IPS DF 6.9 (cell line): ENCODE measurements at places on chromosomes 11 and 22.
A peak's percentile ranks its signal among the peaks of the same experiment; 100 is the strongest.

- no peaks in the 10 kb centered on the region for H3K4me1 ChIP-seq
- DNase-seq = no peak
- H3K27ac ChIP-seq = no peak overlapping the region
- peaks cover 14% of the 10 kb centered on the region for H3K36me3 ChIP-seq
- no peaks in the 10 kb centered on the region for H3K27me3 ChIP-seq
Measured at GRCh38 chr22:31707519-31707918, 42.4 kb downstream of the PRR14L start.

DNA sequence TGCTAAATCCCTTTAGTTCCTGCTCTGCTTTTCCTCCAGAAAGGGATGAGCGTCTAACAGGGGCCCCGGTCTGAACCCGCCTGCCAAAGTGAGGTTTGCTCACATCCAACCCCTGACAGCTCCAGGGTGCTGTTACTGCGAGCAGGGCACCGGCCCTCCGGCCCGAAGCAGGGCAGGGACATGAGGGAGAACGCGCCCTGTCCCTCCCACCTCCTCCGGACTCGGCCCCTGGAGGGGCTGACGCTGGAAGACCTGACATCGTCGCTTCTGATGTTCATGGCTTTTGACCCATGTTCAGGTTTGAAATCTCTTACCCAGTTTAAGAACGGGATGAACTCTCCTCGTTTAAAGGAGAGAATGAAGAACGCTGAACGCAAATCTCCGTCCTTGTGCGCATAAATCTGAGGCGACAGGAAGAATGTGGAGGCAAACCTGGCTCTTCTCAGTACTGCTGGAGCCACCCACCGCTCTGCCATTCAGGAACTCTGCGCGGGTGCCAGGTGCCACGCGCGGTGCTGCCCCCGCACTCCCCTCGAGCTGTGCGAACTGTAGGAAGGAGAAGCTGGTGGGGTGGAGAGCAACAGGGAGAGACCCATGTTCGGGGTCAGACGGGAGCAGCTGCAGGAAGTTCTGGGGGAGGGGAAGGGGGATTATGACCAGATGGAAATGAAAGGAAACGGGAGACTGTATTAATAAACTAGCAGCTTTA is 826 bp upstream of the EEF1G start:
- H3K4me1 ChIP-seq = peaks cover 2% of the 10 kb centered on the region; the same call in 1 of the 2 replicates
- H3K27me3 ChIP-seq = no peaks in the 10 kb centered on the region
- H3K4me3 ChIP-seq = peak overlapping the region; percentile 57; the same call in 1 of the 2 replicates
- no peak overlapping the region for H3K27ac ChIP-seq

DNA sequence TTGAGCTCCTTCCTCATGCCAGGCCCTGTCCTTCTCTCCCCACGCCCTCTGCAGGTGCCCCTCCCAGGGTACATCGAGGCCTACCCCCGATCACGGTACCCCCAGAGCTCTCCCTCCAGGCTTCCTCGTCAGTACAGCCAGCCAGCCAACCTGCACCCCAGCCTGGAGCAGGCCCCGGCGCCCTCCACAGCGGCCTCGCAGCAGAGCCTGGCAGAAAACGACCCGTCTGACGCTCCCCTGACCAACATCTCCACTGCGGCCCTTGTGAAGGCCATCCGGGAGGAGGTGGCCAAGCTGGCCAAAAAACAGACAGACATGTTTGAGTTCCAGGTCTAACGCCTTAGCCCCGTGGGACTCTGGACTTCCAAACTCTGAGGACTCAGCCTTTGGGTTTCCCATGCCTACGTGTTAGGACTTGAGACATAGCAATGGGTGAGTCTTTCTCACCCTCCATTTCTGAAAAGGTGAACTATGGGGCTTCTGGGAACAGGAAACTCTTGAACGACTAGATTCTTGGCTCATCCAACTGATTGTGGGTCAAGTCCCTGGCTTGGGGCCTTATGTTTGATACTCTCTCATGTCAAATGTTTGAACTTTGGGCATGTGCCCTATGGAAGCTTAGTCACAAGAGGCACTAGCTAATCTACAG is 32.7 kb downstream of the C11orf91 start:
- H3K4me1 ChIP-seq = peaks cover 7% of the 10 kb centered on the region; the same call in 1 of the 2 replicates
- no peak overlapping the region for H3K4me3 ChIP-seq
- H3K27ac ChIP-seq = no peak overlapping the region
- H3K36me3 ChIP-seq = no peaks in the 10 kb centered on the region
- no peaks in the 10 kb centered on the region for H3K27me3 ChIP-seq

GRCh38 chr22:29275167-29275566 is 7.1 kb downstream of the EWSR1 start:
- no peak overlapping the region for H3K4me3 ChIP-seq
- H3K36me3 ChIP-seq = peaks cover 38% of the 10 kb centered on the region; the same call in 1 of the 2 replicates
- H3K4me1 ChIP-seq = no peaks in the 10 kb centered on the region
- no peak overlapping the region for H3K27ac ChIP-seq

GRCh38 chr11:102610200-102610599 is 14.9 kb downstream of the MMP20 start:
- H3K27me3 ChIP-seq = no peaks in the 10 kb centered on the region
- DNase-seq = no peak
- no peak overlapping the region for H3K4me3 ChIP-seq

DNA sequence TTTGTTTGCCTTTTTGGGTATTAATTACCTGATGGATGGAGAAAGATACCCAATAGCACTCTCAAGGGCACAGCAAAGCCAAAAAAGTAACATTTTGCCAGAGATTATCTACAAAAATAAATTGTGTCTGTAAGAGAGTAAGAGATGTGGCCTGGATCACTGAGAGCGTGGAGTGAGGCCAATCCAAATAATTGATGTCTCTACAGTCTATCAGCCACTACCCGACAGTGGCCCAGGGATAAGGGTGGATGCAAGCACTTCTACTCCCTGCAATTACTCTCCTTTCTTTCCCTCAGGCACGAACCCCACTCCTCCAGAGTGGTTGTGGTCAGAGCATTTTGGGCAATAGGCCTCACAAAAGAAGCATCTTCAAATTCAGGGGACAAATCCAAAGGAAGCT is 92.3 kb upstream of the ZC3H12C start:
- no peaks in the 10 kb centered on the region for H3K36me3 ChIP-seq
- H3K4me3 ChIP-seq = no peak overlapping the region
- no peak for DNase-seq
- H3K4me1 ChIP-seq = peaks cover 1% of the 10 kb centered on the region; the same call in 1 of the 2 replicates
- no peak overlapping the region for H3K27ac ChIP-seq

- H3K27me3 ChIP-seq = no peaks in the 10 kb centered on the region
- H3K4me1 ChIP-seq = peaks cover 7% of the 10 kb centered on the region
- H3K4me3 ChIP-seq = peak within 1 kb of the TSS; percentile 93; the same call in 1 of the 2 replicates
- peaks cover 2% of the 10 kb centered on the region for H3K36me3 ChIP-seq
- no peak for DNase-seq
Measured at GRCh38 chr11:64844330-64845128, at the start of gene CDC42BPG. Gene CDC42BPG (minus strand): TSS chr11:64844653. CDS start chr11:64844569, 84 bp downstream.

DNA sequence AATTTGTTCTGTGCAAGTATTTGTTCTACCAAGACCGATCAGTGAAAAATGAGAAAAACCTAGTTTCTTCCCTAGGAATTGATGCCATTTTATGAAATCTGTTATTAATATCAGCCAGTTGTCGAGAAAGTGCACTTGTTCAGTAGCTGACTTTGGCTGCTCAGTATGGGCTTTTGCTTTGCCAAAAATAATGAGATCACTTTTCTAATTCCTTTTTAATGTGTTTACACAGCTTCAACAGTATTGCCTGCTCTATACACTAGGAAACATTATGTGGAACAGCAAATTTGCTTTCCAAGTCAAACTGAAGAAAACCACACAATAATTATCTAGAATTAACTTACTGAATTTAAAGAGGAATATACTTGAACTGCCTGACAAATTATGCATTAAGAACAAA is 34.4 kb downstream of the SCUBE2 start:
- no peaks in the 10 kb centered on the region for H3K4me1 ChIP-seq
- H3K4me3 ChIP-seq = no peak overlapping the region
- H3K27ac ChIP-seq = no peak overlapping the region
- no peaks in the 10 kb centered on the region for H3K36me3 ChIP-seq

DNA sequence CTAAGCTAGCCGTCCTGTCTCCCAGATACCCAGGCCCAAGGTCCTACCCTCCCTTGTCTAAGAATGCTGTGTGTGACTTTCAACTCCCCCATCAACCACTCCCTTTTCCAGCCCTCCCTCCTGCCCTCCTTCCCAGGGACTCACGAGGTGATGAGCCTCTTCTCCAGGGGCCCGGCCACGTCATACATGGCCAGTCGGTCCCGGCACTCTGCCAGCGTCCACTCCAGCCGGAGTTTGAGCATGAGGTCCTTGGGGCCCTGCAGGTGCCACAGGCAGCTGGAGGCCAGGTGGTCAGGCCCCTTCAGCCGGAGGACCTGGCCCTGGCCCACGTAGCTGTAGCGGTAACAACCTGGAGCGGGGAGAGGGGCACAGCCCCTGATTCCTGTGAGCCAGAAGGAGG is 20.1 kb downstream of the TMPRSS6 start:
- H3K36me3 ChIP-seq = no peaks in the 10 kb centered on the region
- peaks cover 2% of the 10 kb centered on the region; the same call in 1 of the 2 replicates for H3K4me1 ChIP-seq
- H3K27ac ChIP-seq = no peak overlapping the region
- H3K27me3 ChIP-seq = no peaks in the 10 kb centered on the region
- H3K4me3 ChIP-seq = no peak overlapping the region

DNA sequence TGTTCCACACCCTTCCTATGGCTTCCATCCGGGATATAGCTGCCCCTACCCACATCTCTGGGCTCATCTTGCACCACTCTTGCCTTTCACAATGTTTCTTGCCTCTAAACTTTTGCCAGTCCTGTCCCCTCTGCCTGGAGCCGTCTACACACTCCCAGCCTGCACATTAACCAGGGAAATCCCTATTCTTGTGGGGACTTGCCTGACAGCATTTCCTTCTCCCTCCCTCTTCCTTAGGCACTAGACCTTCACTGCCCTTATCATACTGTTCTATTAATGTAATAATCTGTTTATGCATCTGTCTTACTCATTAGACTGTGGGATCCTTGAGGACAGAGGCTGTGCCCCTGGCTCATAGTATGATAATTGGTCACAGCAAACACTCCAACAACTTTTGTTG is 5.8 kb upstream of the TTC12 start:
- H3K4me1 ChIP-seq = no peaks in the 10 kb centered on the region
- no peak for DNase-seq
- H3K27me3 ChIP-seq = no peaks in the 10 kb centered on the region
- no peak overlapping the region for H3K27ac ChIP-seq
- no peaks in the 10 kb centered on the region for H3K36me3 ChIP-seq

DNA sequence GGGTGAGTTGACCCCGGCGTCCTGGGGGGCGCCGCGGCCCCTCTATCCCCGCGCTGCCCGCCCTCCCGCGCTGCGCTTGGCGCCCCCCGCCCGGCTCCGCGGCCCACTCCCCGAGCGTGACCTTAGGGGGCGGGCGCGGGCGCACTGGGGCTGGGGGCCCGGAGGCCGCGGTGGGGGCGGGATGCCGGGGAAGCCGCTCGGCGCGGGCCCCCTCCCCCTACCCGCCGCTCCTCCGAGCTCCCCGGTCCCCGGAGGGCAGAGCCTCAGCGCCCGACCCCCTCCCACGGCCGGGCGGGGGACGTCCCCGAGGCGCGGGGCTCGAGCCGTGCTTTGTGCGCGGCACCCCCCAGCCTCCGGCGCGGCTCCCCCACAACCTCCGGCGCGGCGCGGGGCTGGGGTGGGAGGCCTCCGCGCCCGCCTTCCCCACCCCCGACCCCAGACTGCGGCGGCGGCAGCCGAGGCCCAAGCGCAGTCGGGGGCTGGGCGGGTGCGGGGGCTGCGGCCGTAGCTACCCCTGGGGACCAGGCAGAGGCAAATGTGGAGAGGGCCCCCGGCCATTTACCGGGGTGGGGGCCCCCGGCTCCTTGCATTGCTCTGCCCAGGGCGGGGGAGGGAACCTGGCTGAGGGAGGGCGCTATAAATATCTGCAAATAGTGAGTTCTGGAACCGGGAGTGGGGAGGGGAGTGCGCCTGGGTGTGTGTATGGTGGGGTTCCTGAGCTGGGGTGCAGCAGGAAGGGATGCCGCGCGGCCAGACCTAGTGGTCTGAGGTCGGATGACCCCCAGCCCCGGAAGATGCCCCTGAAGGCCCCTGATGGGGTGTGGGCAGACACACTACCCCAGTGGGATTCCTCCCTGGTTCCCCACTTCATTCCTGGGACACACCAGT is 988 bp downstream of the MGAT3 start:
- peaks cover 5% of the 10 kb centered on the region; the same call in 1 of the 2 replicates for H3K27me3 ChIP-seq
- no peak overlapping the region for H3K27ac ChIP-seq
- peak overlapping the region; percentile 74; the same call in 1 of the 2 replicates for H3K4me3 ChIP-seq
- H3K4me1 ChIP-seq = peaks cover 12% of the 10 kb centered on the region; the same call in 1 of the 2 replicates
- H3K36me3 ChIP-seq = no peaks in the 10 kb centered on the region

GRCh38 chr11:67314218-67314617 is 10.9 kb downstream of the SSH3 start:
- H3K27ac ChIP-seq = no peak overlapping the region
- no peak for DNase-seq
- no peak overlapping the region for H3K4me3 ChIP-seq
- peaks cover 2% of the 10 kb centered on the region; the same call in 1 of the 2 replicates for H3K36me3 ChIP-seq

- no peak overlapping the region for H3K4me3 ChIP-seq
- no peak overlapping the region for H3K27ac ChIP-seq
- H3K4me1 ChIP-seq = no peaks in the 10 kb centered on the region
Measured at GRCh38 chr22:26435327-26436093, 6.5 kb downstream of the ASPHD2 start.

GRCh38 chr22:18935889-18936529 is at the start of gene PRODH:
Gene PRODH (minus strand): TSS chr22:18936293. CDS start chr22:18936287, 6 bp downstream.
- H3K4me1 ChIP-seq = no peaks in the 10 kb centered on the region
- H3K27me3 ChIP-seq = no peaks in the 10 kb centered on the region

DNA sequence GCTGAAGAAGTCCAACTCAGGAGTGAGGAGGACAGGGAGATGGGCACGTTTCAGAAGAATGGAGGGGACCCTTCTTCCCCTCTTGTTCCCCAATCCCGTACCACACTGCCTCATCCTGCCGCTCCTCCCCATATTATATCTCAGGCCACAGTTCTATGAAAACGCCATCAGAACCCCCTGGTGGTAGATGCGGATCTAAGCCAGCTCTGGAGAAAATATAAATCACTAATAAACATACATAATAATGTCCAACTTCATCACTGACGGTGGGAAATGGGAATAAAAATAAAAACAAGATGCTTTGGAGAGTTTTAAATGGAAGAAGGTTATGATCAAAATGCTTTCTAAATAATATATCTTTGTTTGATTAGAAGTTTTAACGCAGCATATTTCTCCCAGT is 400.3 kb downstream of the CADM1 start:
- H3K36me3 ChIP-seq = no peaks in the 10 kb centered on the region
- H3K4me3 ChIP-seq = no peak overlapping the region
- H3K4me1 ChIP-seq = no peaks in the 10 kb centered on the region
- H3K27me3 ChIP-seq = no peaks in the 10 kb centered on the region

DNA sequence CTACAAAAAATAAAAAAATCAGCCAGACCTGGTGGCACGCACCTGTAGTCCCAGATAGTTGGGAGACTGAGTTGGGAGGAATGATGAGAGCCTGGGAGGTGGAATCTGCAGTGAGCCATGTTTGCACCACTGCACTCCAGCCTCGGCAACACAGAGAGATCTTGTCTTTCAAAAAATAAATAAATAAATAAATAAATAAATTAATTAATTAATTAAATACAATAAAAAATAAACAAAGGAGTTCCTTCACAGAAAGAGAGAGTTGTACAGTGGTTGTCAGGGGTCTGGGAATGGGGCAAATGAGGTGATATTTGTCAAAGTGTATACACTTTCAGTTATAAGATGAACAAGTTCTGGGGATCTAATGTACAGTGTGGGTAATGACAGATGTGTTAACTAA is 49.8 kb upstream of the GAB2 start:
- no peak overlapping the region for H3K4me3 ChIP-seq
- DNase-seq = no peak
- H3K36me3 ChIP-seq = peaks cover 2% of the 10 kb centered on the region; the same call in 1 of the 2 replicates
- no peaks in the 10 kb centered on the region for H3K27me3 ChIP-seq
- H3K27ac ChIP-seq = no peak overlapping the region

GRCh38 chr11:107508858-107509244 is 51.2 kb upstream of the CWF19L2 start:
- no peak overlapping the region for H3K27ac ChIP-seq
- H3K4me3 ChIP-seq = no peak overlapping the region
- H3K4me1 ChIP-seq = no peaks in the 10 kb centered on the region
- no peaks in the 10 kb centered on the region for H3K36me3 ChIP-seq
- no peaks in the 10 kb centered on the region for H3K27me3 ChIP-seq
